ENCODE measurements at places on chromosomes 5 and 9. TPM values are rescaled to one million over a fixed set of nuclear protein-coding genes. Genes with fewer than 3 reads are reported as not detected.

GRCh38 chr5:142508591-142508990, 177.3 kb downstream of the FGF1 start:
- DNase-seq = no peak

DNA sequence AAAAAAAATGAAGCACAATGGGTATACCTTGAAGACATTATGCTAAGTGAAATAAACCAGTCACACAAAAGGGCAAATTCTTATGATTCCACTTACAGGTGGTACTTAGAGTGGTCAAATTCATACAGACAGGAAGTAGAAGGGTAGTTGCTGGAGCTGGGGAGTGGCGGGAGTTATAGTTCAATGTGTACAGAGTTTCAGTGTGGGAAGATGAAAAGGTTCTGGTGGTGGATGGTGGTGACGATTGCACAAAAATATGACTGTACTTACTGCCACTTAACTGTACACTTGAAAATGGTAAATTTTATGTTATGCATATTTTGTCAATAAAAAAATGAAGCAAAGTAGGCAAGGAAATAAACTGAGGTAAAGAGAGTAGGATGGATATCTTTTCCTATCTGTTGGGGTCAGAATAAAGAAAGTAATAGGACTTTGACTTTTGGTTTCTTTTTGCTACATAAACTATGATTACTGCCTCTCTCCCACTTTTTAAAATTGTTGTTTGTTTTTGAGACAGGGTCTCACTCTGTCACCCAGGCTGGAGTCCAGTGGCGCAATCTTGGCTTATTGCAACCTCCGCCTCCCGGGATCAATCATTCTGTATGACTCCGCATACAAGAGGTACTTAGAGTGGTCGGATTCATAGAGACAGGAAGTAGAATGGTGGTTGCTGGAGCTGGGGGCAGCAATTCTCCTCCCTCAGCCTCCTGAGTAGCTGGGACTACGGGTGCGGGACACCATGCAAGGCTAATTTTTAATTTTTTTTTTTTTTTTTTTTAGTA, 4.0 kb upstream of the PSAT1 start:
- no peak for DNase-seq

DNA sequence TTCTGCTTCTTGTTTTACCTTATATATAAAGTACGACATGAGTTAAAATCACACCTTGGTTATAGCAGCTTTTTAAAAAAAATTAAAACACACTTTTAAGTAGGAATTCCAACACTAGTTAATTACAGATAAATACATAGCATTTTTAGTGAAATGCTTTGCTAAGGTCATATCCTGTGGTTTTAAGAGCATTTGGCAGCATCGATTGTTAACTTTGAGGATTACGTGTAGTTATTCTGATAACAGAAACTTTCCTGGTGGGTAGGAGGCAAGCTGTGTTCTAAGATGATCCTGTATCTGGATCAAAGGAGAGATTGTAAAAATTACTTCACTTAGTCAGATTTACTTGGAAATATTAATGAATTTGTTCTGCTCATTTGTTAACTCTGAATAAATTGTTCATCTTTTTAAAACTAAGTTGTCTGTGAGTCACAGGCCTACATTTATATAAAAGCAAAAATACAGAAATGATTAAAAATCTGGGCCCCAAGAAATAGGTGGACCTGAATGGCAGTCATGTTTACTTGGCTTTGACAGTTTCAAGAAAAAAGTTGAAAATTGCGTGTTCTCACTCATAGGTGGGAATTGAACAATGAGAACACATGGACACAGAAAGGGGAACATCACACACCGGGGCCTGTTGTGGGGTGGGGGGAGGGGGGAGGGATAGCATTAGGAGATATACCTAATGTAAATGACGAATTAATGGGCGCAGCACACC, 58.3 kb downstream of the TRIO start:
- DNase-seq = no peak

GRCh38 chr5:93585041-93585766, 2.2 kb downstream of the NR2F1 start:
- no peak for DNase-seq

Gene FGF1
- not detected for total RNA-seq

GRCh38 chr9:98652741-98653140, 56.0 kb downstream of the GABBR2 start:
- no peak for DNase-seq

Gene GABRA1
- not detected for total RNA-seq

- DNase-seq = no peak
Observed at GRCh38 chr9:128405077-128405779, 15.4 kb upstream of the CERCAM start.

Gene RASEF
- not detected for total RNA-seq

DNA sequence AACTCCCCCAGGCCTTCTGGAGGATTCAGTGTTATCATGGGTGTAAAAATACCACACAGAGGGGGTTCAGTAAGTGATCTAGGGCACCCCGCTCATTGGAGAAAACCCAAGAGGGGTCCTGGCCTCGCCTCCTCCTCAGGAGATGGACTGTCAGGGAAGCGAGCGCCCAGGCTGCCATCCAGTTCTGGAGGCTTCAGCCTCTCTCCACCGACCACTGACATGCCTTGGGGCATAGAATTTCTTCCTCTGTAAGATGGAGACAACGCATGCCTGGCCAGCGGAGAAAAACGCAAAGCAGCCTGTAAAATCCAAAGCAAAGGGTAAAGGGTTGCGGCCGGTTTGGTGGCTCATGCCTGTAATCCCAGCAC, 165.4 kb downstream of the COL23A1 start:
- DNase-seq = no peak

GRCh38 chr9:785997-786396, 55.5 kb upstream of the DMRT1 start:
- DNase-seq = no peak

GRCh38 chr9:21244836-21245235, 5.0 kb upstream of the IFNA14 start:
- DNase-seq = no peak

GRCh38 chr5:149572170-149572569, 9.1 kb upstream of the ARHGEF37 start:
- no peak for DNase-seq

DNA sequence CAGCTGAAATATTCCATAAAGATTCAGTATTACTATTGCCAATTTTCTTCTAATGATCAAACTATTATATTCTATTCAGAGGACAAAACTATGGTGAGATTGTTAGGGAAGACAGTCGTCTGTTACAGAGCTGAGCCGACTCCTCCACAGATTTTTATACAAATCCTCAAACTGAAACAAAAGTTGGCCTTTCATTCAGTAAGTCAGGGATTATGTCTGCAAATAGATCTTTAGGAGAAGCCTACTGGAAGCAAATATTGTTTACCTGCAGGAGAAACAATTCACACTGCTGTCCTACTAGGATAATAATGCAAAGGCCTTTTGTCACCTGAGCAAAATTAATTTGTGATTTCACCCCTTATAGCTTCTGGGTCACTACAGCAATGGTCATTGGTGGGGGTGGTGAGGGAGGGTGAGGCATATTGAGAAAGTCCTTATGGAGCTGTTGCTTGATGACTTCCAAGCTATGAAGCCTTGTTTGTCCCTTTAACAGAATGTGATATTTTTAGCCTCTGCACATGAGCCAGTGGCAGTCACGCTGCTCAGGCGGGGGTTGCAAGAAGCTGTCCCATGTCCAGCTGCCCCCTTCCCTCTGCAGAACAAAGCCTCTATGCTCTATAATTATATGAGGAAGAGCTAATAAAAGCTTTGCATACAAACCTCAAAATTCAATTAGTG, 200.5 kb upstream of the KLF9 start:
- DNase-seq = no peak

DNA sequence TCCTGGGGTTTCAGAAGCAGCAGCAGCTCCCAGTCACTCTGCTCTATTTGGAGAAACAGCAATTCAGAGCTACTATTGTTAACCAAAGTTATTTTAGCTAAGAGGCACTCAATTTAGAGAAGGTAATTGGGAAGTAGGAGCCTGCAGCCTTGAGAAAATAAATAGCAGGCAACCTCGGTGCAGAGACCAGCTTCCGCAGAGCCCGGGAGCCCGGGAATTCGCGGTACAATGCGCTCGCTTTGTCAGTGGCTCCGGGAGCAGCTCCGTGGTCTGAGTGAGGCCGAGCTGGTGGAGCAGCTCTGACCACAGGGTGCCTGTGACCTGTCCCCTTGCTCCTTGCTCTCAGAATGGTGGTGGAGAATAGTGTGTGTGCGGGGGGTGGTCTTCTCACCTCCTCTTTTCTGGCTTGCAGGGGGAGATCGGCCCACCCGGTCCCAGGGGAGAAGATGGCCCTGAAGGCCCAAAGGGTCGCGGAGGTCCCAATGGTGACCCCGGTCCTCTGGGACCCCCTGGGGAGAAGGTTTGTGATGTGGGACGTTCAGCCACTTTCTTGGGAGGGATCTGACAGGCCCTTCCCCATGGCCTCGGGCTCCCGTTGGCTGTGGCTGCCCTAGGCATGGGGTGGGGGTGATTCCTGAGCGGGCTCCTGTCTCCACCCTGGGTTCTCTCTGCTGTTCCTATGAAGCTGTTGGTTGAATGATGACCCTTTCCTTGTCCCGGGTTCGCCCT, 95.9 kb upstream of the FCN2 start:
- no peak for DNase-seq

DNA sequence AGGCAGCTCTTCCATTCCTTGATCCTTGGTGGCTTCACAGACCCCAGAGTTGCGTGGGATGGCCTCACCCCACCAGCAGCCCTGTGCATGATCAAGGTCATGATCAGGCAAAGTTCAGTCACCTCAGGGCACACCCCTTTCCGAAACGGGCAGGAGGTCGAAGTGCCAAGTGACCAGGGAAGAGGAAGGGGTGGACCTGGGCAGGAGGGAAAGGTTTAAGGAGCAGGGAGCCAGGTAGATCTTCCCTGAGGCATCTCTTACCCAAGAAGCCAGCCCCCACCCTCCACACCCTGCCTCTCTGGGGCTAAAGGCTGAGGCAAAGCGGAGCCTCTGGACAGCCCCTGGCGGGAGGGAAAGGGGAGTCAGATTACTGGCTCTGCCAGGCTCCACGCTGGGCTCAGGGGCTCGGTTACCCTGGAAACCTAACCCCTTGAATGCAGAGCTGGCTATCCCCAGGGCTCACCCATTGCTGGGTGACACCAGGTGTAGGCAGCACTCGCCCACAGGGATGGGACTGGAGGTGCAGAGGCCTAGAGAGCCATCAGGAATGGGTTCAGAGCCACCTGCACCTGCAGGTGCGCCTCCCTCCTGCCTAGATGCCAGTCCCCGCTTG, 3.6 kb downstream of the MGAT4B start:
- no peak for DNase-seq

- DNase-seq = no peak
Observed at GRCh38 chr5:6317116-6317798, 61.1 kb downstream of the MED10 start.

Gene CDC20B
- 0.18 TPM for total RNA-seq

DNA sequence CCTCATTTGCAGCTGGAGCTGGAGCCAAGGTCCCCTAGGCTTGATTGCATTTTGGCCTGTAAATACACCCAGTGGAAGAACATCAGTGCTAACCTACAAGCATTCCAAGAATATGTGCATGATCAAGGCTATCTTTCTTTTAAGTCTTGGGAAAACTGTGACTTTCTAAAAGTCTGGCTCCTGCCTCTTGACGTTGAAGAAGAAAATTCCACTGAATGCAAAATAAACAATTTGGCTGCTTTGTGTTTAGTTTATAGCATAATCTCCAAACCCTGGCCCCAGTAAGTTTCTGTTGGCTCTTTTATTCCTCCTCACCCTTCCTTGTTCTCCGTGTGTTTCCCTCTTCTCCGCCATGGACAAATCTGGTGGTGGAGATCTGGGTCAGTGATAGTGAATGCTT, 109.3 kb upstream of the TLE1 start:
- no peak for DNase-seq

DNA sequence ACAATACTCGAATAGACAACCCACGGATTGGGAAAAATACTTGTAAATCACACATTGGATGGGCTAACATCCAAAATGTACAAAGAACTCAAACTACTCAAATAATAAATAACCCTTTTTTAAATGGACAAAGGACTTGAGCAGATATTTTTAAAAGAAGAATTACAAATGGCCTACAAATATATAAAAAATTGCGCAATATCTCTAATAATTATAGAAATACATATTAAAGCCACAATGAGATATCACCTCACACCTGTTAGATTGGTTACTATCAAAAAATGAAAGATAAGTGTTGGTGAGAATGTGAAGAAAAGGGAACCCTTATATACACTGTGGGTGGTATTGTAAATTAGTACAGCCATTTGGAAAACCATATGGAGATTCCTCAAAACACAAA, 40.8 kb upstream of the ADAMTS19 start:
- DNase-seq = no peak

DNA sequence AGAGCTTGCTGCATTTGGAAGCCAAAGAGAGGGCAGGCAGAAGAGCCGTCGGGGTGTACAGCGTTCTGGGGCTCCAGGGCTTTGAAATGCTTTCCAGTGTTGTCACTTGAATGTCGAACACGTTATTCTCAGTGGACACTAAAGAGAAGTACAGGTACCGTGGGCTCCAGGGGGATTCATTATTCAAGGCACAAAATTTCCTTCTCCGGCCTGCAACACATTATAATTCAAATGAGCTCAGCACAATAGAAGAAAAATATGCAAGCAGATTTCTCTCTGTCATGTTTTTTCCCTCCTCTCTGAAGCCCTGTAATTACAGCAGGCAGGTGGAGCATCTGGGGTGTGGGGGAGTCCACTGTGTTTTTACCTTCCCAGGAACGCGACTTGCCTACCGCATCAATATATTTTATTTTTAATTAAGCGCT, 293.1 kb downstream of the ZSWIM6 start:
- DNase-seq = no peak

- DNase-seq = no peak
Observed at GRCh38 chr5:43044181-43044914, 4.2 kb upstream of the ANXA2R start.

DNA sequence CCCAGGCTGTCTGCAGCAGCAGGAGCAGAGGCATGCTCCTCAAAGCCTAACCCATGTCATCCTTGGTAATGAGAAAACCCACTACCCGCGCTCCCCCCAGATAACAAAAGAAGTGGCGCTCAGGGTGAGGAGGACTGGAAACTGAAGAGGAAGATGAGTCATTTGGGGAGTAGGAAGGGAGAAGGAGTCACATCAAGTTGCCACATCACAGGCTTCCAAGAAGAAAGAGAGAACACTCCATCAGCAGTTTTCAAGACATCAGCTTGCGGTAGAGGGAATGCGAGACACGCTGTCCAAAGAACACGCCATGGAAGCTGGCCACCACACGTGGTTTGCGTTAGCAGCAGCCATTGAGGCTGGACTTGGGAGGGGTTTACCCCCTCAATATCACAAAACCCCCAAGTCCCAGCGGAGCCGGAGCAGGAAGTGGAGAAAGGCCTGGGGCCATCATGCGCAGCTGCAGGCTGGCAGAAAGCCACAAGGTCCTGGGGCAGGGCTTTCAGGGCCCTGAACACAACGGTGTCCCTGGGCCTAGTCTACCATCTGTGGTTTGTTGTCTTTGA, 41.5 kb downstream of the SH3PXD2B start:
- DNase-seq = no peak

Gene MOB3B
- total RNA-seq = 0.94 TPM

Data from activated T-helper 2 cell treated with anti-CD3 and anti-CD28 coated beads, Interferon-gamma antibody, Interleukin-2, Interleukin-4, amounts not matched to agents 10 μg/mL and 5 μg/mL and 100 μg/mL, durations not matched to agents 14 hours and 24 hours and 36 hours (primary cell).